ENCODE measurements at places on chromosomes 4 and X. TPM values are rescaled to one million over a fixed set of nuclear protein-coding genes. Genes with fewer than 3 reads are reported as not detected.

- DNase-seq, result no peak
Measured at GRCh38 chrX:47181301-47181700, 12.3 kb upstream of the UBA1 start.

GRCh38 chr4:83212041-83212851 lies 72.4 kb downstream of the COQ2 start:
- DNase-seq, result peak; percentile 72

GRCh38 chrX:98114021-98114420 lies 1230.3 kb downstream of the RPA4 start:
- no peak for DNase-seq

DNA sequence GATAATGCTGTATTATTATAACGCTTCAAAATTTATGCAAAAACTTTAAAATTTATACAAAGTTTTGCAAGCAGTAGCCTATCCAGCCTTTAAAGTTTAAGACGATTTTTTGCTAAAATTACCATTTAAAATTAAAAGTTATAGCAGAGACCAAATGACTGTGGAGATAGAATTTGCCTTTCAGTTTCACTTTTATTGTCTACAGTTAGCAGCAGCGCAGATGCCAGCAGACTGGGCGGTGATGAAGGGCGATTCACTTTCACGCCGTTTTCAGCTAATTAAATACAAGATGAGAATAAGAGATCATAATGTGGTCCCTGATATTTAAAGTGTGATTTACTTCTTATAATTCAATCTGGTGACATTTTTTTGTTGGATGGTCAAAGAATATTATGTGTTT lies 1381.5 kb upstream of the ADGRL3 start:
- no peak for DNase-seq

GRCh38 chrX:8204943-8205342 lies 33.9 kb upstream of the VCX2 start:
- DNase-seq, result no peak

- no peak for DNase-seq
Measured at GRCh38 chrX:43631841-43632240, 24.3 kb upstream of the MAOA start.

- DNase-seq, result no peak
Measured at GRCh38 chr4:148391056-148391455, 51.2 kb downstream of the NR3C2 start.

- DNase-seq, result no peak
Measured at GRCh38 chr4:97106161-97106560, 1037.1 kb downstream of the STPG2 start.

GRCh38 chrX:39654183-39654925 lies 443.4 kb downstream of the BCOR start:
- no peak for DNase-seq

- no peak for DNase-seq
Measured at GRCh38 chr4:18480928-18481327, 459.4 kb upstream of the LCORL start.

GRCh38 chr4:139419388-139419914 lies 34.5 kb upstream of the RAB33B start:
- peak; percentile 15 for DNase-seq

DNA sequence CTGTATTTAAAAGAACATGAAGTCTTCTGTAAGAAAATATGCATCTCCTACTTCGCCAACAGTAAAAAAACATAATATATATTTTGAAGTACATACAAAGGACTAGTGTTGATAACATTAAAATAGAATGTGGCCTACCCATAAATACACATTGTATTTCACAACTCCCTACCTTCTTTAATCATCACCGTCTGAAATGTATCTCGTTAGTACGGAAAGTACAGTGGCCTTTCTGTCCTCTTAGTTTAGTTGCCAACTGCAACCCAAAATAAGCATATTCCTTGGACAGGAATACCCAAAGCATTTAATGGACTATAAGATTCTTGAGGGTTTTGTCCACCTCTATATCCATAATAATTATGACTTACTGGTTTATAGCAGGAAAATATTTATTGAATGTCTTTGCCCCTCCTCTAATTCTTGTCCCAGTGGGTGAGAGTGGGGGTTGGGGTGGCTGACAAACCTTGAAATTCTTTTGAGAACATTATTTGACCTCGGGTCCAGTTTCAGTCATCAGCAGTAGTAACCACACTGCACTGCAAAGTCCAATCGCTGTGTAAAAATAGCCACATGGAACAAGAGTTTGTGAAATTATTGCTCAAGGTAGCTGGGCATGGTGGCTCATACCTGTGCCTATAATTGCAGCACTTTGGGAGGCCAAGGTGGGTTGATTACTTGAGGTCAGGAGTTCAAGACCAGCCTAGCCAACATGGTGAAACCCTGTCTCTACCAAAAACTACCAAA lies 474.5 kb downstream of the KLHL13 start:
- no peak for DNase-seq

GRCh38 chr4:43423276-43423675 lies 530.8 kb downstream of the GRXCR1 start:
- no peak for DNase-seq

DNA sequence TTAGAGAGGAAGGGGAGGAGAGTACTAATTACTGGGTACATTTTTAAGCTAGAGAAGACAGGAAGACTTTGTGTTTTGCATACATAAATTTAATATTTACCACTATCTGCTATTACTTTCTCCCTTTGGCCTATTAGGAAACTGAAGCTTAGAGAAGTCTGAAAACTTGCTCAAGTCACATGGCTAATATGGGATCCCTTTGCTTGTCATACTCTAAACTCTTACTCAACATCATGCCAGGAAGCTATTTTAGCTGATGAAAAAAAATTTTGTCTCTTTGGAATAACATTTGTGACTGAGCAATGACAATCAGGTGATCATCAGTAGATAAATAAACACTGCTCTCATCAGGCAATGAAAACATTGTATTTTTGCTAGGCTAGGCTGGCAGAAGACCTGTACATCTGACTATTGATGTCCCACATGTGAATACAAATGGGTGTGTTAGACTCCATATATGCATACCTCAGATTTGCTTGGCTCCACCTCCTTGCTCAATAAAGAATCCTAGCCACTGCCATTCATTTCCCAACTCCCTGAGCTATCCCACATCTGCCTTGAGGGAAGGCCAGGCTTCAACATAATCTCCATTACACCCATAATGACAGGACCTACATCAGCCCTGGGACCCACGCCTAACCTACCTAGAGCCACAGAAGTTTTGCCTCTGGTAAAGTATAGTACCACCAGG lies 17.0 kb upstream of the DCLK2 start:
- no peak for DNase-seq

GRCh38 chrX:74232859-74233258 lies 71.1 kb upstream of the ZCCHC13 start:
- DNase-seq, result no peak

GRCh38 chr4:119299741-119300100 lies 22.2 kb downstream of the FABP2 start:
- no peak for DNase-seq

DNA sequence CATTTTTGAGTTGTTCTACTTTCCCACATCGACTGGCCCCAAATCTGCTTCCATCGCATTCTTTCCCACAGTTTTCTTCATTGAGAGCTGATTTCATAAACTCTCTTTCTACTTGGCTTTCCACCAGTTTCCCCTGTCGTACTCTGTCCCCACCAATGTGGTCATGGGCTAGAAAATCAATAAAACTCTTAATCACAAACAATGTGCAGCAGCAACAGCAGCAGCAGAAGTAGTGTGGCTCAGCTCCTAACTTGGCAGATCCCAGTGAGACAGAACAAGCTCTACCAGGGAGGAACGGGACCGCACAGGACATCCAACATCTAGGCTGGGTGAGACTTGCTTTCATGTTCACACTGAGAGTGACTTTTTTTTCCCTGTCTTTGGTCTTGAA lies 3.1 kb upstream of the SETD7 start:
- no peak for DNase-seq

- no peak for DNase-seq
Measured at GRCh38 chr4:158906073-158906472, 137.2 kb downstream of the FNIP2 start.

DNA sequence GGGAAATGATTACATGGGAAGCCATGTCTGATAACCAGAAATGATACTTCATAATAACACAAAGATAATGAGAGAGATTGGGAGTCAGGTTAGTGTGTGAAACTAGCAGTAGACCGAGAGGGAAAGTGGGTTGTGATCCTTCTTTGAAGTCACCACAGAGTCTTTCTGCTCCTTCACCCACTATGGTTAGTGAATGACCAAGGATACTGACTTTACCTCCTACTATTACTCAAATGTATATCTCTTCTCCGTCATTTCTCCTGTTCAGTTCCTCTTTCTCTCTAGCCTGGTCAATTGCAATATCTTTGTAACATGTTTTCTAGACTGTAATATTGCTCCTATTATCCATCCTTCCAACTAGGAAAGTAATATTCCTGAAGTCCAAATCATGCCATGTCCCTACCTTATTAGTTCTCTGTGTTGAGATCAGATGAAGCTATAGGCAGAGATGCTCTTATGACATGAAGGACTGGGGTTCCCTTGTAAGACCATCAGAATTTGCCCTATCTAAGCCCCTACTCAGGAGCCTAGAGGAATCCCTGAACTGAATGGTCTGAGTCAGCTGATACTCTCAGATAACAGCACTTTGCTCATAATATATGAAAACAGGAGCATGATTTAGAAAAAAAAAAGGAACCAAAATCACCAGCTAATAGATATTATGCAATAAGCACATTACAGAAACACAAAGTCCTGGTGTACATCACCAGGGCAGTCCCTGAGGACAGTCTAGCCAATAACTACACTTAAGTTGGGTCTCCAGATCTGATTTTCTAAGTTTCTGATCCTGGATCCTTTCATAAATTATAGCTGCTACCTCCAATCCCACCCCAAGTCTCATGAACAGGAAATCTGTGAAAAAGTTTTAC lies 81.2 kb downstream of the SHROOM3 start:
- no peak for DNase-seq

GRCh38 chrX:50327235-50327634 lies 122.7 kb downstream of the CCNB3 start:
- DNase-seq, result no peak

GRCh38 chr4:107304699-107305286 lies 268.7 kb upstream of the DKK2 start:
- DNase-seq, result no peak

Gene PRR32
- total RNA-seq, result not detected

Gene PCSK1N
- total RNA-seq, result 21.4 TPM

Gene PDGFRA
- total RNA-seq, result 30.8 TPM

Gene GYG2
- total RNA-seq, result 11.3 TPM

Gene CCDC149
- 14.2 TPM for total RNA-seq
